CD8-positive, alpha-beta memory T cell (primary cell): ENCODE measurements at places on chromosomes 1 and 21. TPM values are rescaled to one million over a fixed set of nuclear protein-coding genes. Genes with fewer than 3 reads are reported as not detected.

The CADM3 gene
- not detected for total RNA-seq

DNA sequence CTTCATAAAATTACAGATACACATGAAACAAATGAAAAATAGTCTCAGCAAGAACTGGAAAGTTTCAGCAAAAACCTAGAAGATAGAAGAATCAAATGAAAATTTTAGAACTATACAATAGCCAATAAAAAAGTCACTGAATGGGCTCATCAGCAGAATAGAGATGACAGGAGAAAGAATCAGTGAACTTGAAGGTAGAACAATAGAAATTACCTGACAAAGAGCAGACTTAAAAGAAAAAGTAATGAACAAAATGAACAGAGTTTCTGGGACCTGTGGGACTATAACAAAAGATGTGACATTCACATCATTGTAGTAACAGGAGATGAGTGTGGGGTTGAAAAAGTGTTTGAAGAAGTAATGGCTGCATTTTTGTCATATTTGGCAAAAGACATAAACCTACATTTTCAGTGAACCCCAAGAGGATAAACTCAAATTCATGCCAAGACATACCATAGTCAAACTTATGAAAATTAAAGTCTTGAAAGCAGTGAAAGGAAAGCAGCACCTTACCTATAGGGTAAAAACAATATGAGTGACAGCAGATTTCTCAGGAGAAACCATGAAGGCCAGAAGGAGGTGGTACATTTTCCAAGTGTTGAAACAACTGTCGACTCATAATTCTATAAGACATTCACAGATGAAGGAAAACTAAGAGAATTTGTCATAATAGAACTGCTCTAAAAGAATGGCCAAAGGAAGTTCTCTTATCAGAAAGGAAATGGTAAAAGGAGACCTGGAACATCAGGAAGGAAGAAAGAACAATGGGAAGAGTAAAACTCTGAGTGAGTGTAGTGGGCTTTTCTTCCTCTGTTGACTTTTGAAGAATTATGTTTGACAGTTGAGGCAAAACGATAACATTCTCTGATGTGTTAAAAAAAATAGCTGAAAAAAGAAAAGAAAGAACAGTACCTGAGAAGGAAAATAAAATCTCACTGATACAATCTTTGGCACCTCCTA lies 23.5 kb downstream of the NTPCR start:
- no peak for DNase-seq

The PODN gene
- total RNA-seq, result not detected

The CAPN9 gene
- total RNA-seq, result not detected

The KRTAP19-3 gene
- not detected for total RNA-seq

DNA sequence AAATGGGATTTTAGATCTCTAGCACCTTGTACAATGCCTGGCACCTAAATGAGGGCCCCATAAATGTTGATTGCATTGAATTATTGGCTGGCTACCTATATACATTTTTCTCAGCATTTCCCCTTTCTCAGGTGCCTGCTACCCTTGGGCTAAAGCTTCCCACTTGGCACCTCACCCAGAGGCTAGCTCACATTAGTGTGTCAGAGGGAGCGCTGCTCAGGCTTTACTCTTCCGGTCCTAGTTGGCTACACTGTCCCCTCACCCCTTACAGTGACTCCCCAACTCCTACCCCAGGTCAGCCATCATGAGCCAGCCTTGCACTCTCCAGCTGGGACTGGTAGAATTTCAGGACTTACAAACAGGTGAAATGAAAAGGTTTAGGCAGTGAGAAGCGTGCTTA lies 9.5 kb downstream of the TRAF5 start:
- DNase-seq, result no peak
